ENCODE measurements at places on chromosomes 4 and X. TPM values are rescaled to one million over a fixed set of nuclear protein-coding genes. Genes with fewer than 3 reads are reported as not detected.

GRCh38 chrX:11100281-11101035, 10.7 kb upstream of the HCCS start:
- DNase-seq: peak; percentile 31

- DNase-seq: no peak
Measured at GRCh38 chr4:3800351-3800750, 34.2 kb downstream of the ADRA2C start.

GRCh38 chr4:145176641-145177432, 3.6 kb downstream of the OTUD4 start:
- DNase-seq: no peak

GRCh38 chr4:153383131-153383530, 38.6 kb downstream of the MND1 start:
- DNase-seq: no peak

DNA sequence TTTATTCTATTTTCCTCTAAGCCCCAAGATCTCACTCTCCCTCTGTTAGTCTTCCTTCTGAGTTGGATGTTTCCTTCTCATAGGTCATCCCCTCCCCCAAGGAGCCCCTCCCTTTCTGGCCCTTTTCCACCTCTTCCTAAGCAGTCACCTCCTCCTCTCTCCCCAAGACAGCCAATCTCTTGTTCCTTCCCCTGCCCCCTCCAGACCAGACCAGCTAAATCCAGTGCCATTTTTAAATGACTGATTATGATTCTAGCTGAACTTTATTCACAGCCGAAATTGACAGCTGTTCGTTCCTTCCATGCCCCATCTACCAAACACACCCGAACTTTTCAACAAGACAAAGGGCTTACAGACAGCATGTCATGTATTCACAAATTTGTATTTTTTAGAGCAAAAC, 1.9 kb downstream of the SPIN2A start:
- DNase-seq: no peak

Gene LDB2
- polyA plus RNA-seq: 79.7 TPM

Gene AWAT2
- not detected for polyA plus RNA-seq

Measured in BJ (cell line).